Foreskin keratinocyte (primary cell): ENCODE measurements at places on chromosomes 5 and 9.

DNA sequence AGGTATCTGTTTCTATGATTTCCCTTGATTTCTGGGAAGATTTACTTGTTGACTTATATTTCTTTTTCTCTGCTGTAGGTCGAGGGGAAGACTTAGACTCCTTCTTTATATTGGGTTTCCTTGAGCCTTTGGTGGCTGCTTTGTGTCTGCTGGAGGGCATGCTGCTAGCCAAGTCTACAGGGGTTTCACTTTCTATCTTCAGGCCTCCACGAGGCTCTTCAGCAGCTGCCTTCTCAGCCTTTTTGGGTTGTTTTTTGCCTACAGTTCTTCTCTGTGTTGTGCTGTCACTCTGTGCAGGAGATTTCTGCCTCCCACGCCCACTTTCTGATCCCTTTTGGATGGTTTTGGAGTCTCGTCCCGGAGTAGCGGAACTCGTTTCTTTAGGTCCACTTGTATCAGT lies 23.2 kb downstream of the LEAP2 start:
- DNase-seq, result no peak

DNA sequence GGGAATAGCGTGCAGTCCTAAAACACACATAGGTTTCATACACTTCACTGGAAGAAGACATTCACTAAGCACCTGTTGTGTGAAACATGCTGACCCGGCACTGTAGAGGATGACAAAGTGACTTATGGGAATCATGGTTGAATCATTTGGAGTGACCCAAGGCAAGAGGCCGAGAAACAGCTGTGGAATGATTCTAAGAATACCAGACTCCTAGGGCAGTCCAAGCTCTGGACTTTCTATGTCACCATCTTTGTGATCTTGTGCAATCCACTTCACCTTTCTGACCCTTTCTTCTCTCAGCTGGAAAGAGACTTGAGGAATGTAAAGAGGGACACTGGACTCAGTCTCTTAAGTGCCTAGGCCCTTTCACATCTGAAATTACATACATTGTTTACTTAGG lies 13.1 kb downstream of the MSANTD3 start:
- no peak for DNase-seq

DNA sequence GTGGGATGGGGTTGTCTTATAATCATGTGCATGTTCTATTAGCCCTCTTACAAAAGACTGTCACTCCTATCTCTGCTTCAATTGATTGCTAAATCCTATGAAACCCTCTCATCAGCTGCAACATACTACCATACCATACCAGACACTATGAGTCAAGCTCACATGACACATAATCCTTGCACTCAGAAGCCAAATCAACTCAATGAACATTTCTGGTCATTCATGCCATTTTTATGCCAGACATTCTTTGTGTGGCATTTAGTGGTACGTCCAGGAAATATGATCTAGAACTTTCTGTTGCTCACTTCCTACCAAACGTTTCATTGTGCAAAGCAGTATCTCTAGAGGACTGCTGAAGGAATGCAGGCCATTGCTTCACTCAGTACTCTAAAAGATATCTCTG lies 159.2 kb upstream of the GNA14 start:
- peak; percentile 97 for DNase-seq

- no peak for DNase-seq
Measured at GRCh38 chr9:123669346-123669745, 260.6 kb downstream of the DENND1A start.
